Activated T-helper 9 cell treated with anti-CD3 and anti-CD28 coated beads, Interleukin-2, amount 50 U/mL, for 16 hours (primary cell): ENCODE measurements at places on chromosomes 12 and 14.
A peak's percentile ranks its signal among the peaks of the same experiment; 100 is the strongest.

GRCh38 chr12:93657071-93657470 is 20.1 kb upstream of the CRADD start:
- DNase-seq, result no peak

DNA sequence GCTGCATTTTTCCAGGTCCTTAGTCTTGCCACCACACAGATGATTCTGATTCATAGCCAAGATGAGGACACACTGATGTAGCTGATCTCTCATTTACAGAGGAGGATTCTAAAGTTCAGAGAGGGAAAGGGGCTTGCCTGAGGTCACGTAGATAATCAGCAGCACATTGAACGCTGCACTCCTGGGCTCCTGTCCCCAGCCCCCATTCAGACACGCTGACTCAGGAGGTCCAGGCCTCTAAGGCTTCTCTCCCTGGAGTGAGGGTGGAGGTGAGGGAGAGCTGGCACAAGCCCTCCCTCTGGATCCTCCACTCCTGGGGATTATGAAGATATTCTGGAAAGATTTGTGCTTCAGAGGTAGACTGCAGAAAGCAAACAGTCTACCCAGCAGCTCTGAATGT is 10.3 kb downstream of the NFATC4 start:
- DNase-seq, result no peak

- DNase-seq, result peak; percentile 29
These were observed 1.2 kb upstream of the AMIGO2 start for GRCh38 chr12:47080725-47081502.

- DNase-seq, result peak; percentile 81
These were observed 3.7 kb downstream of the ZFP36L1 start for GRCh38 chr14:68788996-68789820.

- DNase-seq, result no peak
These were observed 38.2 kb upstream of the MAP1LC3B2 start for GRCh38 chr12:116520801-116521471.

GRCh38 chr12:64633940-64634337 is 23.6 kb downstream of the RASSF3 start:
- DNase-seq, result no peak

- no peak for DNase-seq
These were observed 4.4 kb upstream of the GPHN start for GRCh38 chr14:66503532-66503931.

GRCh38 chr12:103915306-103915705 is 14.9 kb upstream of the HSP90B1 start:
- no peak for DNase-seq

DNA sequence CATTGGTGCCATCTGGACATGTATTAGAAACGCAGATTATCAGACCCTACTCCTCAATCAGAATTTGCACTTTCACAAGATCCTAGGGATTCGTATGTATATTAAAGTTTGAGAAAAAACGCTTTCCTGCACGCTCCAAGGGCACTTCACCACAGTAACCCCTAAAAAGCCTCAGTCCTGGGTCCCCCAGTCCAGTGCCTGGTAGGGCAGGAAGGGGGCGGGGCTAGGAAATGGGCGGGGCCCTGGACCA is 369 bp downstream of the DEPDC4 start:
- peak; percentile 84 for DNase-seq

DNA sequence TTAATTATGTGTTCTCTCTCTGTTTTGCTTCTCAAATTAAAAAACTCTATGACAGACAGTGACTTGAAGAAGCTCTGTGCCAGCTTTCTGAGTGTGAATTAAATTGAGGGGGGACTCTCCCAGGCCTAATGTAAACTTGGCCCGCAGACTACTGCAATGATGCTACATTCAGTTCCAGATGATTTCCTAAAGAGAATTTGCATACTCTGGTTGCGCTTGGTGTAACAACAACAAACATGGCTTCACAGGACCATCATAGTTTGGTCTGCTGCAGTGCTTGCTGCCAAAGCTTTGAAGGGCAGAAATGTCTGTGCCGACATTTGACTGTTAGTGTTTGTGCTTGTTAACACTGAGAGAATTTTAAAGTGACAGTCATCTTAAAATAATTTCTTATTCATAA is 25.0 kb downstream of the CFAP54 start:
- DNase-seq, result no peak

DNA sequence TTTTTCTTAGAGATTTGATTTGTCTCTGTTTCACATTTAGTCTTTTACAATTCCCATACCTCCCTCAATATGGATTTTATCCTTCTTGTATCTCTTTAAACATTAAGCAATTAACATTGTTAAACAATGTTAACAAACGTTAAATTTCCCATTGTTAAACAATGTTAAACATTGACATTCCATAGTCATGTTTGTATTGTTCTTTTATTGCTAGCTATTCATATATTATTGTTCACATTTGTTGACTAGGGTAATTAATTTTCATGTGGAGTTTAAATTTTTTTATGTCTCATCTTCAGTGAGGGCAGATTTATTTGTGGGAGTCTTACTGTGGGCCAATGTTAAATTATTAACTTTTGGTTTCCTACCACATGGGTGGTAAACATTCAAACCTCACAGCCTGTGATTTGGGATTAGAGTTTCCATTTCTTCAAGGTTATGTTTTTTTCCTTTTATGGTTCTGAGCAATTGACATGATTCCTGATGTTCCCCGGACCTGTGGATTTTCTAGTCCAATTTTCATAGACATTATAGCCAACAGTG is 294.3 kb downstream of the ALG10B start:
- no peak for DNase-seq

DNA sequence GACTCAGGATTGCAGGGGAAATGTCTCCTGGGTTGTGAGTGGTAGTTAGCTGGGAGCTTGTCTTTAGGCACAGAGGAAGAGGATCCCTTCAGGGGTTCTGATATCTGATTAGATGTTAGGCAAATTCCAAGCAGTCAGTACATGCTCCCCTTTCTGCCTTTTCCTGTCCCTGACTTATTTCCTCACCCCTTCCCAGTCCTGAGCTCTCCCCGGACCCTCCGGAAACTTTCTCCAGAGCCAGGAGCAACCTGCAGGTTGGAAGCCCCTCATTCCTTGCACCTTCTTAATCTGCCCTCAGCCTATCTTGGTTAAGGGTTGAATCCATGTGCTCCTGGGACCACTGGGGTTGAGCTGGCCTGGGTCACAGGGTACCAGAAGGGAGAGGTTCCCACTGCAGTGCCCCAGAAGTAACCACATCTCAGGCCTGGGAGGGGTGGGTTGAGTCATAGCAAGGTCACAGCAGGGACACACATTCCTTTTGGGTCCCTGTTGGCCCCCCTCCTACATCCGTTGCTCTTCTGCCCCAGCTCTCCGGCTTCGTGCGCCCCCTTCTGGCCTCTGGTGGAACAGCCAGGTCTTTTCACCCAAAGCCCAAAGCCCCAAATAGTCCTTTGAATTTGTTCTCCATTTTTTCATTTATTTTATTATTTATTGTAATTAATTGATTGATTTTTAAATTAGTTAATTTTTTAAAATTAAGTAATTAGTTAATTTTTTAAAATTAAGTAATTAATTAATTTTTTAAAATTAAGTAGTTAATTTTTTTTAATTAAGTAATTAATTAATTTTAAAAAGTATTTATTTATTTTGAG is 1.8 kb downstream of the IGFBP6 start:
- DNase-seq, result peak; percentile 82

DNA sequence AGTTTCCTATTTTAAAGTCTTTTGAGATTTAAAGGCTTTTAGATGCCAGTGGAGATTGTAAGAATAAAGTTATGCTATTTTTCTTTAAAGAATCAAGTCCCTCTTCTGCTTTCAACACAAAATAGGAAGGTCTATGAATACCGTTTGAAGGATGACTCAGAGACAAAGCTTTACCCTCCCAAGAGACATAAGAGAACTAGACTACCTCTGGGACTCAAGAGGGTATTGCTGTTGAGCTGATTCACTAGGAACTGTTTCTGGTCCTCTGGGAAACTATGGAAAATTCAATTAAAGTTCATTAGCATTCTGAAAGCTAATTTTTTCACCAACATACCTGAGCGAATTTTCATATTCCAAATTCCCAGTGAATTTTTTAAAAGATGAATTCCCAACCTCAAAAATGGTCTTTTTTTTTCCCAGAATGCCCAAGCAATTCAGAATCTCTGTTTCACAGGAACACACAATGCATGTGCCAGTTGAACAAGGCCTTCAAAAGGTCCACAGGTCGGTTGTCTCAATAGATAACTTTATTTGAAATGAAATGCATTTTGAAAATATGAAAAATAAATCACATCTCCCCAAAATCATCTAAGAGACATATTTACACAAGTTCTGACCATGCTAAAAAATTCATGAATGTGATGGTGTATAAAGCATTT is 6.5 kb downstream of the PHLDA1 start:
- DNase-seq, result no peak

- DNase-seq, result no peak
These were observed 7.8 kb upstream of the OTUB2 start for GRCh38 chr14:94018308-94018707.

GRCh38 chr12:119151445-119152026 is 27.2 kb upstream of the HSPB8 start:
- DNase-seq, result no peak

DNA sequence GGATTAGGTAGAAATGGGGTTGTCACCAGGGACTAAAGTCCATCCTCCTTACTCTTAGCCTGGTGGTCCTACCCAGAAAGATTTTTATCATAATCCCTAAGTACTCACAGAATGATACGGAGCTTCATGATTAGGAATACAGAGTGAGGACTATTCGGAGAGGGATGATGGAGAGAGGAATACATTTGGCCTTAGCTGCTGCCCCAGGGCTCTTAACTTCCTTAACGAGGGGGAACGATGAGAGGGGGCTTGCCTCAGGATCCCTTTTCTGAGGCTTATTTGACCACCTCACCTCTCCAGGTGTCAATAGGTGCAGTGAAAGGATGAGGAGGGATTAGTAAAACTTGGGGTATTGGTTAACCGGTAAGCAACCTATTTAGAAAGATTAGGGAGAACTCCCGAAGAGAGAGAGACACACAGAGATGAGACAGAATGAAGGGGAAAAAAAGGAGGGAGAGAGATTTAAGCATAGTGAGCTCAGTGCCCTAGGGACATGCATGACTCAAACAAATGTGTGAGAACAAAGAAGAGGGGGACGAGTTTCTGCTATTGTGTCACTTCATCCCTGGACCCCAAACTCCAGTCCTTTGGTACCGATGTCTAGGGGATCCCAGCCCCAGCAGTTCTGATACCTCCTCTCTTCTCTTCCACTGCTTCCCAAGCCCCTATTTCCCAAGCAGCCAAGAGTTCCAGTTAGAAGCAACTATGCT is 1.1 kb downstream of the NFE2 start:
- no peak for DNase-seq
